ENCODE measurements at places on chromosomes 7 and 10. TPM values are rescaled to one million over a fixed set of nuclear protein-coding genes. Genes with fewer than 3 reads are reported as not detected.

The MGMT gene
- total RNA-seq, result 18.3 TPM

GRCh38 chr10:5411941-5412276, 448 bp upstream of the NET1 start:
- DNase-seq, result no peak
- peak overlapping the region; percentile 72 for H3K27ac ChIP-seq
- H3K36me3 ChIP-seq, result no peaks in the 10 kb centered on the region
- peaks cover 9% of the 10 kb centered on the region for H3K4me1 ChIP-seq
- H3K27me3 ChIP-seq, result peaks cover 17% of the 10 kb centered on the region
- no peak overlapping the region for H3K4me3 ChIP-seq

GRCh38 chr7:108810756-108811385, 241.2 kb downstream of the DNAJB9 start:
- H3K27me3 ChIP-seq, result no peaks in the 10 kb centered on the region
- H3K4me1 ChIP-seq, result no peaks in the 10 kb centered on the region
- DNase-seq, result no peak
- no peak overlapping the region for H3K4me3 ChIP-seq
- H3K27ac ChIP-seq, result no peak overlapping the region

- H3K27me3 ChIP-seq, result no peaks in the 10 kb centered on the region
- no peak for DNase-seq
- H3K4me1 ChIP-seq, result peaks cover 10% of the 10 kb centered on the region
- no peaks in the 10 kb centered on the region for H3K36me3 ChIP-seq
Measured at GRCh38 chr7:77354484-77354883, 61.7 kb downstream of the GSAP start.

DNA sequence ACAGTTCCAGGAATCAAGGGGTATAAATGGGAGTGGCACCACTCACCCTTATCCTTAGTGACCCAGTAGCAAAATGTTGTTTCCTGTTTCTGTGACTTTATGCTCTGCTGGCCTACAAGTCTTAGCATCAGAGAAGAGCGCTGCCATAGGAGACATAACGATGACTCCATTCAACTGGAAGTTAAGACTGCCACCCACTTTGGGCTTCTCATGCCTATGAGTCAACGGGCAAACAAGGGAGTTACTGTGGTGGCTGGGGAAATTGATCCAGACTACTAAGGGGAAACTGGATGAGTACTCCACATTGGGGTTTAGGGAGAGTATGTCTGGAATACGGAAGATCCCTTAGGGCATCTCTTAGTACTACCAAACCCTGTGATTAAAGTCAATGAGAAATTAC, 40.6 kb upstream of the PIK3CG start:
- no peaks in the 10 kb centered on the region for H3K27me3 ChIP-seq
- H3K36me3 ChIP-seq, result no peaks in the 10 kb centered on the region
- H3K27ac ChIP-seq, result no peak overlapping the region
- DNase-seq, result no peak

The C1QL3 gene
- total RNA-seq, result not detected

DNA sequence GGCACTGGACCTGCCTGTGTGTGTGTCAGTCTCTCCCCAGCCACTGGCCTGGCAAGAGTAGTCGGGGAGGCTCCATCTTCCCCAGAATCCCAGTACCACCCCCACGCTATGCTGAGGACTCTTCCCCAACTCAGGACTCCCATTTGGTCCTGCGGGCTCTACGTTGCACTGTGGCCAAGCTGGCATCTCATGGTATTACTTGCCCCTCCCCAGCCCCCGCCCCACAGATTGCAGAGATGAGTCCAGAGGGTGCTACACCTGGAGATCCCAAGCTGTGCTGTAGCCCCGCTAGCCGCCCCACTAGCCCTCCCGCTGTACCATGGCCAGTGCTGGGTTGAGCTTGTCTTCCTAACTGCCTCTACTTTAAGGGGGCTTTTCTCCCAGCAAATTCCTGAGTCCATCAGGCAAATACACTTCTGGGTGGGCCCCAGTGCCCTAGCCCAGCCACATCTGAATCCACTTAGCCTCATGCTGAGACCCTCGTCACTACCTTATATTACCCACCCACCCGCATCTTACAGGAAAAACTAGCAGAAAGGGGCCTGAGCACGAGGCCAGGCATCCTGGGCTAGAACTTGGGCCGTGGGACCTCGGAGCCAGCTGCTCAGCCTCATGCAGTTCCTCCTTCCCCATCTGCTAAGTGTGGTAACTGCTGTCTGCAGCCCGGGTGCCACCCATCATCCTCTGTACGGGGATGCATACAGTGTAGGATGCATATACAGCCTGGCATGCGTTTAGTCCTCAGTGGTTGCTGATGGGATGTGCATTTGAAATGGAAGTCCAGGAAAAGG, 65.8 kb upstream of the CACUL1 start:
- H3K4me3 ChIP-seq, result no peak overlapping the region
- no peaks in the 10 kb centered on the region for H3K4me1 ChIP-seq
- no peak overlapping the region for H3K27ac ChIP-seq
- no peaks in the 10 kb centered on the region for H3K27me3 ChIP-seq
- no peaks in the 10 kb centered on the region for H3K36me3 ChIP-seq
- no peak for DNase-seq

DNA sequence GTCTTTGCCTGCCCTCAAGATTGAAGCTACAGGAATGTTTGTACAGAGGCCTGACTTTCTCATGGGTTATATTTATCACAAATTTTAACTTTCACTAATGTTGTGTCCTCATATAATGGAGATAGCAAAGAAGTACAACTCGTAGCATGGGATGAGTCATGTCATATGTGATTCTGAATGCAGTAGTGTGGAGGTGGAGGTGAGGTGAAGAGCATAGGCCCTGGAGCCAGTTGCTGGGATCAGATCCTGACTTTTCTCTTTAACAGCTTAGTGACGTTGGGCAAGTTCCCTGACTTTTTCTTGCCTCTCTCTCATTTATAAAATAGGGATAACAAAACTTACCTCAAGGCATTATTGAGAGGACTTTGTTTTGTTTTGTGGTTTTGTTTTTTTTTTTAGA, 132.1 kb upstream of the IMMP2L start:
- no peak overlapping the region for H3K4me3 ChIP-seq
- no peaks in the 10 kb centered on the region for H3K4me1 ChIP-seq

The PNLIPRP3 gene
- total RNA-seq, result 0.79 TPM

GRCh38 chr7:151865070-151865670, 11.7 kb downstream of the PRKAG2 start:
- H3K36me3 ChIP-seq, result no peaks in the 10 kb centered on the region
- no peak overlapping the region for H3K4me3 ChIP-seq
- no peak for DNase-seq

The DEPP1 gene
- 48.3 TPM for total RNA-seq

DNA sequence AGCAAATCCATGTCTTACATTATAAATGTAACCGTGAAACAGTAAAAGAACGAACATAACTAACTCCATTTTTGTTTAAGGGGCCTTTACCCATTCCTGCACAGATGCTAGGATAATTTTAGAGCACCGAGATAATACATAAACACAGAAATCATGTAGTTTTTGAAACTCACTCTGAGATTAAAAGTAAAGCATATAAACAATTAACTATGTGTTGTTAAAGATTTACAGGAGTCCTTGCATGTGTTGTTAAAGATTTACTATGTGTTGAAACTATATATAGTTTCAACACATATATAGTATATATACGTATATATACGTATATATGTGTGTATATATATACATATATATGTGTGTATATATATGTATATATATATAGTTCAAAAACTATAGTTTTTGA, 7.2 kb upstream of the CALML3 start:
- DNase-seq, result no peak
- peaks cover 27% of the 10 kb centered on the region for H3K4me1 ChIP-seq
- H3K27ac ChIP-seq, result peak overlapping the region; percentile 74
- no peaks in the 10 kb centered on the region for H3K36me3 ChIP-seq
- no peaks in the 10 kb centered on the region for H3K27me3 ChIP-seq

DNA sequence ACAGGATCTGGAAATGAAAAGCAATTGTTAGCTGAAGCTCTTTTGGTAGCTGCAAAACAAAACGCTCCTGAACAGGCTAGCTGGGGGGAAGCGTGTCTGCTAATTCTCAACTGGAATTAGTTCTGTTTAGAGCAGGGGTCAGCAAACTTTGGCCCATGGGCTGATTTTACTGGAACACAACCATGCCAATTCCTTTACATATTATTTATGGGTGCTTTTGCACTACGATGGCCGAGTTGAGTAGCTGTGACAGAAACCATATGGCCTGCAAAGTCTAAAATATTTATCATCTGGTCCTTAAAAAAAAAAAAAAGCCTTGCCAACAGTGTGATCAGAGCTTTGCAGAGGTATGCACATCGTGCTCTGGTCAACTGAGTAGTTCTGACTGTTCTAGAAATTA, 108.4 kb upstream of the PDLIM1 start:
- H3K27me3 ChIP-seq, result no peaks in the 10 kb centered on the region
- H3K27ac ChIP-seq, result peak overlapping the region; percentile 70
- no peaks in the 10 kb centered on the region for H3K36me3 ChIP-seq
- H3K4me3 ChIP-seq, result no peak overlapping the region

DNA sequence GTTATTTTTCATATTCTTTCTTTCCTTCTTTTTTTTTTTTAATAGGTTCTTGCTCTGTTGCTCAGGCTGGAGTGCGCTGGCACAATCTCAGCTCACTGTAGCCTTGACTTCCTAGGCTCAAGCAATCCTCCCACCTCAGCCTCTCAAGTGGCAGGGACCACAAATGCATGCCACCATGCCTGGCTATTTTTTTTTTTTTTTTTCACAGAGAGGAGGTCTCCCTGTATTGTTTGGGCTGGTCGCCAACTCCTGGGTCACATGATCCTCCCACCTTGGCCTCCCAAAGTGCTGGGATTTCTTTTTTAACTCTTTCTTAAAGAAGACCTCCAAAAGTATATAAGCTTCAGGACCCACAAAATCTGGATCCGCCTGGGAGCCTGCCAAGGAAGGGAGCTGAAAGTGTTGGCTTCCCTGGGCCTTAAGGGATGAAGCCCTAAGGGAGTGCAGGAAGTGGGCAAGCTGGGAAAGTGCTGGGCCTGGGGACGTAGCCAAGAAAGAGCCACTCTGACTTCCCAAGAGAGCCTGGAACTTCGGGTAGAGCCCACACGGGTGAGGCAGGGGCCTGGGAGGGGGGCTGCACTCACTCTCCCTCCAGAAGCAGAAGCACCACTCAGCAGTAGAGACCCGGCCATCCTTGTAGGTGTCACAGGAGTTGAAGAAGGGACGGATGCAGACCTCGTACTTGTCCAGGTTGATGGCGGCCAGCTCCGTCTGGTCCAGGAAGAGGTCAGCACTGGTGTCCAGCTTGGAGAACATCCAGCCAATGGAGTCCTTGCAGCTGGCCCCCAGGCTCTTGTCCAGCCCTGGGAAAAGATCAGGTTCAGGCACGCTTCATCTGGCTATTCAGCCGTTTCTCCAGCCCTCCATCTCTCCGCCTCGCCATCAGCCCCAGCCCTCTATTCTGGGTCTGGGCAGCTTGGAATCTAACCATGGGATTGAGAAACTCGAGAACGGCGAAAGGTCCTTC, 21.8 kb downstream of the SPOCK2 start:
- DNase-seq, result no peak
- no peak overlapping the region for H3K27ac ChIP-seq
- no peak overlapping the region for H3K4me3 ChIP-seq
- H3K4me1 ChIP-seq, result peaks cover 3% of the 10 kb centered on the region
- no peaks in the 10 kb centered on the region for H3K27me3 ChIP-seq

The ATE1 gene
- 1,446 TPM for total RNA-seq

The TMEM196 gene
- 3.4 TPM for total RNA-seq

DNA sequence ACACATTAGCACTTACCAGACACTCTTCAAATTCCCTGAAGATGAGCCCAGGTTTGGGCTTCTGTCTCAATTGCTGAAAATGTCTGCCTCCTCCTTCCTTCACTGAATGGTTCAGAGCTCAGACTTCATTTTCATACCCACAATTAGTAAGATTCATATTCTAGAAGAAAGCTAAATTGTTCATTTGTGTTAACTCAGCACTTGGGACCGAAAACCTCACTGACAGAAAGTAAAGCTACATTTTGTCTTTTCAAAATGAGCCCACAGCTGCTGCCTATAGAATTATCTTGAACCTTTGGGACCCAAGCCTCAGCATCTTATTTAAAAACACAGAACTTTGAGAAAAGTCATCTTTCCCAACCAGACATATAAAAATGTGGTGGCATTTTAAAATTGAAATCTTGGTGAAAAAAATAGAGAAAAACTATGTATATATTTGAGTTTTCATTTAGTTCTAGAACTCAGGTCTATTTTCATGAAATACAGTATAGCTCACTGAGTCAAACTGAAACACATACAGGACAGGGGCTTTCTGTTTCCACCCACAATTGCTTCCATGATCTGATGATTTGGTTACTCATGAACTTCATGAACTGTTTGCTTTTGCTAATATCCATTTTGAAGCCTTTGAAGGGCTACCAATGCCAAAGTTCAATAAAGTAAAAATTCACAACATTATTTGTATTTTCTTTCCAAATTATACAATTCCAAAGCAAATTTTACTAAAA, 119.1 kb upstream of the PFKP start:
- H3K4me3 ChIP-seq, result no peak overlapping the region
- DNase-seq, result no peak
- H3K27ac ChIP-seq, result no peak overlapping the region
- no peaks in the 10 kb centered on the region for H3K4me1 ChIP-seq
- no peaks in the 10 kb centered on the region for H3K36me3 ChIP-seq
- H3K27me3 ChIP-seq, result peaks cover 9% of the 10 kb centered on the region

The CCL26 gene
- not detected for total RNA-seq

DNA sequence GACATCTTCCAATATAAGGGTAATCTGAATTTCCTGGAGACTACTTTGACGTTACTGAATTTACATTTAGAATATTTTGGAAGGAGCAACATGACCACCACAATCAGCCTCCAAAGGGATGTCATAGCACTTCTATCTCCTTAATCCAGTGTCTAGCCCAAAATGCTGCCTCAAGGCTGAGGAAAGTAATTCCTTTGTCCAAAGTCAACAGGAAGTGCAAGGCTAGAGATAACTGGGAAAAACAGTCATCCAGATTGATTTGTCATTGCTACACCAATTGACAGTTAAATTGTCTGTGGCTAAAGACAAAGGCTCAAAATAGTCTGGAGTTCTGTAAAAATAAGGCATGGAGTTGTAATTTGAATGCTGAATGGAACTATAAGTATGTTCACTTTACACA, 3.9 kb upstream of the TFPI2 start:
- peaks cover 21% of the 10 kb centered on the region for H3K27me3 ChIP-seq
- H3K27ac ChIP-seq, result no peak overlapping the region
- H3K4me3 ChIP-seq, result no peak overlapping the region
- H3K4me1 ChIP-seq, result no peaks in the 10 kb centered on the region
- H3K36me3 ChIP-seq, result no peaks in the 10 kb centered on the region

DNA sequence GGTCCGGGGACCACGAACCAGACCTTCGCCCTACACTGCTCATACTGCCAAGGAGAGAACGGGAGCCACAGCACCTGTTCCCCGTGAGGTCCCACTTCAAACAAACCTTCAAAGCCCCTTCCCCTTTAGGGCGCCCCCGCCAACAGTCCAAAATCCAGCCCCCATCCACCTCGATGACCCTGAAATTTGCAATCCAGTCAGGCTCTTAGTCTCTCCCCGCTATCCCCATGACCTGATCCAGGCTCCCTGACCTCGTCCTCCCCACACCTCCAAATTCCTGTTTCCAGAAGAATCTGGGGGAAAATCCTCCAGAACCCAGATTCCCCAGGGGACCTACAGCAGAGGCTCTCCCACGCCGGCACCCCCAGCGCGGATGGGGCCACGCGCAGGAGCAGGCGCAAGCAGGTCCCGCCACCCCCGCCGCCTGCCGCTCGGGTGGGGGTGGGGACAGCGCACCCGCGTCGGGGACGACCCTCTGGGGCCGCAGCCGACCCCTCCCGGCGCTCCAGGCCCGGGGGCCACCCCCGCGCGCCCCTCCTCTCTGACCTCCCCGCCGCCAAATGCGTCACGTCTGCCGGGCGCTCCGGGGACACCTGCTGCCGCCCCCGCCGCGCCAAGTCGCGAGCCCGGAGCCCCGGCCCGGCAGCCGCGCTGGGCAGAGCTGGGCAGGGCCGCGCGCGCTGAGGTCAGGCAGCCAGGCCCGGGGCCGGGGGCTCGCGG, 753 bp downstream of the CAMK2B start:
- H3K27me3 ChIP-seq, result peaks cover 51% of the 10 kb centered on the region
- H3K4me3 ChIP-seq, result no peak overlapping the region
- no peak overlapping the region for H3K27ac ChIP-seq
- H3K36me3 ChIP-seq, result no peaks in the 10 kb centered on the region
- no peaks in the 10 kb centered on the region for H3K4me1 ChIP-seq
- DNase-seq, result no peak
